Posterior vena cava (tissue), 2 donors: ENCODE measurements at places on chromosomes 16 and 17.

DNA sequence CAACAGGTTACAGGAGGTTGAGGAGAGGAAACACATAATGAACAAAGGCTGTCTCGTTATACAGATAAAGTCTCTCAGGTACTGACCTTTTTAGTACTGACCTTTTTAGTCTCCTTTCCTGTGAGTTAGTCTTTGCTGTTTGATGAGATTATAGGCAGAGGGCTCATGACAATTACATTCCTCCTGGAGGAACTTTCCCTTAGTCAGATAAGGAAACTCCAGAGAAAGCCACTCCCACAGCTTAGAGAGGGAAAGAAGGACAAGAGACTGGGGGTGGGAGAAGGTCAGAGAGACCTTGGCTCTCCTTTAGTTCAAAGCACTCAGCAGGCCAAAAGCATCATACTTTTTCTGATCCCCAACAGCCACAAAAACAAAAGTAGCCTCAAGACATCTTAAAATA is 15.3 kb upstream of the PSMD7 start:
- no peak for DNase-seq

DNA sequence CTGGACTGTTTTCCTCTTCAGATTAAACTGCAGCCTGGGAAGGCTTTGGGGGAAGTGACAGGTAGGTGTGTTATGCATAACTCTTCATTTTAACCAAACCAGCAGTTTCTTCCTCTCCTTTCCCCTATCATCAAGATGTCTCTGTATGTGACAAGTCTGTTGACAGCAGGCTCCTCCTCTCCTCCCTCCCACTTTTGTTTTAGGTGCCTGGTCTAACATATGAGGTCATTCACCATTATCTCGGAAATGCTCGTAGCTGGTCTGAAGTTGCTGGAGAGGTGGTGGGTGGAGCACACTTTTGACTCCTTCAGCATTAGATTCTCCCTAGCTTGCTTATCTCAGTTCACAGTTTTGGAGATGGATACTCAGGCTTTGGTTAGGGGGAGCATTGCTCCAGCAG is 571.0 kb upstream of the EEF2KMT start:
- no peak for DNase-seq

- peak; percentile 83 for DNase-seq
Measured at GRCh38 chr16:5065813-5066212, at the start of gene C16orf89. TSS of gene C16orf89 (minus strand) at chr16:5065956. CDS start at chr16:5065908, 48 bp downstream.

- DNase-seq, result peak; percentile 16
Measured at GRCh38 chr16:28040039-28040438, 23.5 kb downstream of the GSG1L start.

GRCh38 chr16:70746040-70746707 is 54.8 kb downstream of the VAC14 start:
- peak; percentile 96 for DNase-seq

GRCh38 chr16:10003486-10003885 is 178.7 kb downstream of the GRIN2A start:
- no peak for DNase-seq

DNA sequence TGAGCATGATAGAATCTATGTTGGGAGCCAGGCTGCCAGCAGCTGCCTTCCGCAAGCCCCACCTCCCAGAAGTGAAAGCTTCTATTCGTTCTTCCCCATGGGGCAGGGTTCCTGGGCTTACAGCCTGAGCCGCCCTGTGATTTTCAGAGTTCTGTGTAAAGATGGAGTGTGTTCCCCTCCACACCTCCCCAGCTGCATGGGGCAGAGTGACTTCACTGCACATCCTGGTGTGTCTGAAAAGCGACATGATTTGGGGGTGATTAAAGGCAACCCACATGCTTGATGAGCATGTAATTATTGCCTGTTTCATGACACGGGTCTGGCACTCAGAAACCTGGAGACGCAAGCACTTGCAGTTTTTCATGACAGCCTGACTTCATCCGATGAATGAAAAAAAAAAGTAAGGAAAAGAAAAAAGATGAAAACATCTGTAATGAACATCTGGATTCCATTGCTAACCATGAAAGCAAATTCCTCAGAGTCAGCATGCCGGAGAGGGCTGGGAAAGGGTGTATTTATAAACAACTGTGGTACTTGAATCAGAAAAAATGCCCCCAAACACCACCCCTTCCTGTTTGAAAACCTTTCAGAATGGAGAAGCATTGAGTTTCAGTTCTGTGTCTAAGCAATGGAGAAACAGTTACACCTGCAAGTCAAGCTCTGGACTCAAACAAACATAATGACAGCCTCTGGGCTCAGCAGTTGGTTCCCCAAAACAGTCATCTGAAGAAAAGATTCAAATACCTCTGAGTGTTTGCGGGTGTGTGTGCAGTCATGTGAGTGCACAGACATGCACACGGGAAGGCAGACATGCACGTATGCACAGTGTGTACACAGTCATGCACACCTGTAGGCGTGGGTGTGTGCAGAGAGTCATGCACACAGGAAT is 266.0 kb downstream of the ENGASE start:
- DNase-seq, result no peak

DNA sequence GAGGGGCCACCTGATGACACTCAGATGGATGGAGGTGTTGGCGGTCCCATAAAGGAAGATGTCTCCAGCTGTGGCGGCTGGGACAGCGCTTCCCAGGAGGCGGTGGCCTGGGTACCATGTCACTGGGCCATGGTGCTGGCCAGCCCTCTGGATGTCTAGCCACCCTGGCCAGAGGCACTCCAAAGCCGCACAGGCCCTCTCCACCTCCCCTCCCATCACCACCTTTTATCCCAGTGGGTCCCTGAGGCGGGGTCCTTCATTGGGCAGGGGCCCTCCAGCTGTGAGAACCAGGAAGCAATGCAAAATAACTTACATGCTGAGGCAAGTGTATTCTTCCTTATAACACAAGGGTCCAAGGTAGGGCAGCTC is 23.1 kb downstream of the RAB11FIP4 start:
- peak; percentile 74 for DNase-seq

- no peak for DNase-seq
Measured at GRCh38 chr17:51833045-51833444, 325.5 kb downstream of the CA10 start.

GRCh38 chr17:59534583-59534982 is 30.8 kb upstream of the DHX40 start:
- DNase-seq, result no peak

DNA sequence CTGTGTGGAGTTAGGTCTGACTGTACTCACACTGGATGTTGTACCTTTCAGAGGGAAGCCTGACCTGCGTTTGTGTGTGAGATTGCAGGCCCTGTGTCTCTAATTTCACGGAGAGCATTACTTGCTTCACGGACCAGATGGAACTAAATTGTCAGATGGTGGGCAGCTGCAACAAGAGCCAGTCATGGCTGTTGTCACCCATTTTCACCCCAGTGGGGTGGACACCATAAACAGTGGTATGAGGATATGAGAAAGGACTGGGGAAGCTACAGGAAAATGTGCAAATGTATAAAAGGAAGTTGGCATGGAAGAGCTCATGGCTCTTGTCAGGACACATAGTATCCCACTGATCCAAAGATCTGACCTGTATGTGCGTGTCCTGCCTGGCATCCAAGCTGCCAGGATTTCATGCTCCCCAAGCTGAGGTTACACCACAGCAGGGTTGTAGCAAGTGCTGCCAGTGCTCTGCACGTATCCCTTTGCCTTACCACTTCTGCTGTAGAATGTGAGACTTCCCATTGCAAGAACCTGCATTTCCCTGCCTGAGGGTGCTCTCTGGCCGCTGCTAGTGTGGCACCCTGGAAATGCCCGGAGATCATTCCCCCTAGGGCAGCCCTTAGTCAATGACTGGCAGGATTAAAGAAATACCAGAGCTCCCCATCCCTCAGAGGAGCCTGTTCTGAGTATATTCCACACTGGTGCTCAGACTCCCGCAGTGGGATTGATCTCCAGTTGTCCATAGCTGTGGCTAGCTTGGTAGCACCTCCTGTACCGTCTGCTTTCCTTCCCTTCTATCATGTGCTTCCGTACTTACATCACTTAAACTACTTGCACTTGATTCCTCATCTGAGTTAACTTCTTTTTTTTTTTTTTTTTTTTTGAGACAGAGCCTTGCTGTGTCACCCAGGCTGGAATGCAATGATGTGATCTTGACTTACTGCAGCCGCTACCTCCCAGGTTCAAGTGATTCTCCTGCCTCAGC is 70.4 kb upstream of the TANC2 start:
- no peak for DNase-seq
